ENCODE measurements at places on chromosomes 4 and X. TPM values are rescaled to one million over a fixed set of nuclear protein-coding genes. Genes with fewer than 3 reads are reported as not detected.

The KIT gene
- not detected for total RNA-seq

The ACE2 gene
- not detected for total RNA-seq

The SHROOM4 gene
- 0.12 TPM for total RNA-seq

The TAF1 gene
- total RNA-seq, result 31.9 TPM

The SEC24B gene
- total RNA-seq, result 33.9 TPM

The NHSL2 gene
- total RNA-seq, result not detected

The UGT2A3 gene
- not detected for total RNA-seq

The CDX4 gene
- total RNA-seq, result not detected

The SSX4 gene
- not detected for total RNA-seq

The KCND1 gene
- total RNA-seq, result 0.86 TPM

The TAF9B gene
- 11.8 TPM for total RNA-seq

The SSX2 gene
- not detected for total RNA-seq

DNA sequence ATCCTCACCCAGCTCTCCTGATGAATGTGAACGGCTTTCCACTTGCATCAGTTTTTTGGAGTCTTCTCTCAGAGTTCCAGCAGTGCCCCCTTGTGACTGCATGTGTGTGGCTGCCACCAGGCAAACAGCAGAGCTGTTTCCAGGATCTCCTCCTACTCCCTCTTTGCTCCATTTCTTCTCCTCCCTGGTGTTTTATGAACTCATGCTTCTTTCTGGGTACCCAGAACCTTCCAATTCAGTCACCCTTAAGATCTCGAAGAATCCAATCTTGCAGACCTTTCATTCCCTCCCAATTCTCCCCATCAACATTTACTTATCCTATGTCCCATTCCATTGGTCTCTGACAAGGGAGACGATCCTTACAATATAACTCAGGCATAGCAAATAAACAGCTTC, 6.8 kb upstream of the TCEANC start:
- H3K36me3 ChIP-seq, result no peaks in the 10 kb centered on the region
- peaks cover 55% of the 10 kb centered on the region for H3K27me3 ChIP-seq
- H3K27ac ChIP-seq, result no peak overlapping the region
- DNase-seq, result peak; percentile 77
- peaks cover 8% of the 10 kb centered on the region for H3K4me1 ChIP-seq

DNA sequence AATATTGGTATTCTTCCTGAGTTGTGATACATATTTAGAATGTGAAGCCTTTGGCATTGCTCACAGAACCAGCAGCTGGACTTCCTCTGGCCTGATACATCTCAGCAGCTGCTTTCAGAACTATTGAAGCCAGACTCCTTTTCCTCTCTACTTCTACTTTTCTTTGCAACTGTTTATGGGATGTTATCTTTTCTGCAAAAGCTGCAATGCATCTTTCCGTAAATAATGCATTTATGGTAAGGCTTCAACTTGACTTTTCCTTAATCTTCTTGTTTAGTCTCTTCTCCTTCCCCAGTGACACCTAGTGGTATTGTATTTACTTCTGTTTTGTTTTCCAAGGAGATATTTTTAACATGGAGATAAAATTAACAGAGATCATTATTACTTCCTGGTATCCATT, 1548.7 kb downstream of the PCDH7 start:
- no peak overlapping the region for H3K4me3 ChIP-seq
- H3K36me3 ChIP-seq, result no peaks in the 10 kb centered on the region
- H3K27ac ChIP-seq, result no peak overlapping the region

DNA sequence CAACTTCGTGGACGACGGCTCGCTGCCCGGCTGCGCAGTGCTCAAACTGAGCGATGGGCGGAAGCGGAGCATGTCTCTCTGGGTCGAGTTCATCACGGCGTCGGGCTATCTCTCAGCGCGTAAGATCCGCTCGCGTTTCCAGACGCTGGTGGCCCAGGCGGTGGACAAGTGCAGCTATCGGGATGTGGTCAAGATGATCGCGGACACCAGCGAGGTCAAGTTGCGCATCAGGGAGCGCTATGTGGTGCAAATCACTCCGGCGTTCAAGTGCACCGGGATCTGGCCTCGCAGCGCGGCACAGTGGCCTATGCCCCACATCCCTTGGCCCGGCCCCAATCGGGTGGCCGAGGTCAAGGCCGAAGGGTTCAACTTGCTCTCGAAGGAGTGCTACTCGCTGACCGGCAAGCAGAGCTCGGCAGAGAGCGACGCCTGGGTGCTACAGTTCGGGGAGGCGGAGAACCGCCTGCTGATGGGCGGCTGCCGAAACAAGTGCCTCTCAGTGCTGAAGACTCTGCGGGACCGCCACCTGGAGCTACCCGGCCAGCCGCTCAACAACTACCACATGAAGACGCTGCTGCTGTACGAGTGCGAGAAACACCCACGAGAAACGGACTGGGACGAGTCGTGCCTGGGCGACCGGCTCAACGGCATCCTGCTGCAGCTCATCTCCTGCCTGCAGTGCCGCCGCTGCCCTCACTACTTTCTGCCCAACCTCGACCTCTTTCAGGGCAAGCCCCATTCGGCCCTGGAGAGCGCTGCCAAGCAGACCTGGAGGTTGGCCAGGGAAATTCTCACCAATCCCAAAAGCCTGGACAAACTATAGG, 1.5 kb downstream of the MAB21L2 start:
- no peak overlapping the region for H3K27ac ChIP-seq
- no peaks in the 10 kb centered on the region for H3K27me3 ChIP-seq
- no peak overlapping the region for H3K4me3 ChIP-seq
- no peaks in the 10 kb centered on the region for H3K4me1 ChIP-seq

DNA sequence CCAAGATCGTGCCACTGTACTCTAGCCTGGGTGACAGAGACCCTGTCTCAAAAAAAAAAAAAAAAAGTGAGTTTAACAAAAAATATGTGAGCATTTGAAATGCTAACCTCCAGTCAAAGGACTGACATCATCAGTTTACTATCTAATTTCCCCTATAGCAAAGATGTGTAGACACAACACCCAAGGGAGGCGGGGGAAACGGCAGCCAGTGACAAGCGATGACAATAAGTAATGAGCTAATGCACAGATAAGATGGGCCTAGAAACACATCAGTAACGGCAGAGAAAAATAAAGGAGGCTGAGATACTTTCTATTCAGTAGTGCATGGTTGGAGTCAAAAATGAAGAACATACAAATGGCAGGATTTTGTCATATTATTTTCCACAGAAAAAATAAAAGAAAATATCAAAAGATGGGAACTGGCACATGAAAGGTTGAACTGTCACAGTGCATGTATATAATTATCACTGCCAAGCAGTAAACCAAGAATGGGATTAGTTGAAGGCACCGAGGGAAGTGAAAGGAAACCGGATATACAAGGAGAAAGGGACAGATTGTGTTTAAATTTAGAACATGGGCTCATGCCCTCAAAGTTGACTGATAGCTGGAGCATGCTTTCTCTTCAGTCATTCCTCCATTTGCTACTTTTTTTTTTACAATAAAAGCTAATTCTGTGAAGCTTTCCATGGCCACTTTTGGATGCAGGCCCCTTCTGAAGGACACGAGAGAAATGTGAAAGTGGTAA, 41.8 kb downstream of the IGFBP7 start:
- no peak for DNase-seq
- peaks cover 6% of the 10 kb centered on the region for H3K36me3 ChIP-seq
- H3K27ac ChIP-seq, result no peak overlapping the region
- no peak overlapping the region for H3K4me3 ChIP-seq
- no peaks in the 10 kb centered on the region for H3K27me3 ChIP-seq

DNA sequence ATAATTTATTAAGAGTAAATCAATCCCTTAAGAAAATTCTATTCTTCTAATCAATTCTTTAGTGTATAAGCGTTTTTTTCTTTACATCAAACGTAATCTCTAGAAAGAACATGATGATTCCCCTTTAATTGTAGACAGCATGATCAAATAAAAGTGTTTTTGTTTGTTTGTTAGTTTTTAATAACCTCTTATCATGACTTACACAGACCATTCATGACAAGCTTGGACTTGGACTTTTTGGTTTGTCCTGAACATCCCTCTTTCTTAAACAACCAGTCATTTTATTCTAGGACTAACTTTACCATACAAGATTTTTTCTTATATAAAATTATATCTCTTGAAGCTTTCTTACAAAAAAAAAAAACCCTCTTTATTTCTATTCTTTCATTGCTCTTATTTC, 344.6 kb upstream of the SPOCK3 start:
- no peak overlapping the region for H3K27ac ChIP-seq
- H3K36me3 ChIP-seq, result no peaks in the 10 kb centered on the region
- no peaks in the 10 kb centered on the region for H3K27me3 ChIP-seq
- H3K4me1 ChIP-seq, result no peaks in the 10 kb centered on the region
- no peak overlapping the region for H3K4me3 ChIP-seq

GRCh38 chrX:31123335-31123734, 51.5 kb upstream of the FTHL17 start:
- no peak for DNase-seq
- H3K36me3 ChIP-seq, result peaks cover 5% of the 10 kb centered on the region
- no peaks in the 10 kb centered on the region for H3K27me3 ChIP-seq

GRCh38 chrX:85379174-85379907, at the start of gene POF1B:
POF1B (minus strand) TSS chrX:85379665; CDS start chrX:85379454, 211 bp downstream.
- H3K36me3 ChIP-seq, result no peaks in the 10 kb centered on the region
- peak within 1 kb of the TSS; percentile 57 for H3K4me3 ChIP-seq
- H3K27ac ChIP-seq, result peak within 1 kb of the TSS; percentile 64
- H3K4me1 ChIP-seq, result peaks cover 6% of the 10 kb centered on the region
- H3K27me3 ChIP-seq, result no peaks in the 10 kb centered on the region

DNA sequence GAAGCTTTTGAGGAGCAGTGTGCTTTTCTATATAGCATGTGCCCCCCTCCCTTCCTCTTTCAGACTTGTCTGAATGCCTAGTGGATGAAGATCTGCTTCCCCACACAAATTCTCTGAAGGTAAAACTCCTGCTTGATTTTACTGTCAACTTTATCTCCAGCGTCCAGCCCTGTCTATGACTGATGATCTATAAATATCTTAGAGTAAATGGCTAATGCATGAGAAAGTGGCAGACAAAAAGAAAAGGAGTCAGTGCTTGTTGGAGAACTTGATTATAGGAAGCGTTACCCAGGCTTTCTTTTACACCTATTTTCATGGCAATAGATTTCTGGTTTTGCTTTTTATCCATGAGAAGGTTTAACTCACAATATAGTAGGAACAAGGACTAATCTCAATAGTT, 168.3 kb upstream of the HS3ST1 start:
- no peaks in the 10 kb centered on the region for H3K36me3 ChIP-seq
- DNase-seq, result no peak
- no peak overlapping the region for H3K27ac ChIP-seq
- no peak overlapping the region for H3K4me3 ChIP-seq
- H3K4me1 ChIP-seq, result no peaks in the 10 kb centered on the region

GRCh38 chr4:56861360-56861759, 39.9 kb upstream of the SPINK2 start:
- peaks cover 4% of the 10 kb centered on the region for H3K4me1 ChIP-seq
- H3K27ac ChIP-seq, result no peak overlapping the region
- H3K36me3 ChIP-seq, result no peaks in the 10 kb centered on the region
- no peak overlapping the region for H3K4me3 ChIP-seq
- DNase-seq, result peak; percentile 32
- no peaks in the 10 kb centered on the region for H3K27me3 ChIP-seq

GRCh38 chrX:16491461-16491860, 158.5 kb upstream of the S100G start:
- H3K4me3 ChIP-seq, result no peak overlapping the region
- H3K4me1 ChIP-seq, result peaks cover 10% of the 10 kb centered on the region
- peaks cover 44% of the 10 kb centered on the region for H3K27me3 ChIP-seq
- H3K36me3 ChIP-seq, result no peaks in the 10 kb centered on the region
- no peak overlapping the region for H3K27ac ChIP-seq

DNA sequence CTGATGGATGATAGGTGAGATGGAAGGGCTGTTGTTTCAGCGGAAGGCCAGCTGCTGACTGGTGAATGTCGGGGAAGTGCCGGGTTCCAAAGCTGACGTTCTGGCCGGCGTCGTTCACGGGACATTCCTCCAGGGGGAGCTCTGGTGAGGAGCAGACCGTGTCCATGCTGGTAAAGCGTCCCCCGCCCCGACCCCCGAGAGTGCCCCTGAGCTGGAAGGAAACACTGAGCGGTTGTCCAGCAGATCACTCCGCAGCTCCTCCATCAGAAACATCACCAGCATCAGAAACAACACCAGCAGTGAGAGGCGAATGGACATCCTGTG, 18.6 kb upstream of the ADRA2C start:
- H3K36me3 ChIP-seq, result no peaks in the 10 kb centered on the region
- no peak overlapping the region for H3K27ac ChIP-seq
- H3K4me3 ChIP-seq, result no peak overlapping the region
- peaks cover 34% of the 10 kb centered on the region for H3K27me3 ChIP-seq
- DNase-seq, result no peak

- peaks cover 11% of the 10 kb centered on the region for H3K4me1 ChIP-seq
- DNase-seq, result no peak
- peaks cover 99% of the 10 kb centered on the region for H3K36me3 ChIP-seq
- no peaks in the 10 kb centered on the region for H3K27me3 ChIP-seq
- no peak overlapping the region for H3K27ac ChIP-seq
- H3K4me3 ChIP-seq, result no peak overlapping the region
Measured at GRCh38 chr4:168919706-168920324, 90.2 kb downstream of the CBR4 start.

DNA sequence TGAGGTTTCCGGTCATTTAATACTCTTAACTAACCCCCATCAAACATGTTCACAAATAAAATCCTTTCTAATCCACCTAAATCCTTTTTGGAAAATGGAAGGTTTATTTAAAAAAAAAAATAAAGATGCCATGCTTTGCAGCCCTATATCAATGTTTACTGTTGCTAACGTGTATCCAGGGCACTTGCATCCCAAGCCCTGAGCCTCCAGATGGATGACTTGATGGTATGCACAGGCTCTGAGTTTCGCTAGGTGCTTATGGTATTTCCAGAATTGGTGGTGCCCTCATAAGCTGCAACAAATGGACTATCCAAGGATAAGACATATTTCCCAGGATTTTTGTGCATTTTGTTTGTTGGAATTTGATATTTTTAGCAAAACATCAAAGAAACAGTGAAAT, 257.7 kb downstream of the PRDM5 start:
- no peak for DNase-seq
- H3K36me3 ChIP-seq, result no peaks in the 10 kb centered on the region
- no peak overlapping the region for H3K27ac ChIP-seq
- H3K4me1 ChIP-seq, result no peaks in the 10 kb centered on the region

- H3K4me1 ChIP-seq, result no peaks in the 10 kb centered on the region
- no peaks in the 10 kb centered on the region for H3K36me3 ChIP-seq
- peaks cover 32% of the 10 kb centered on the region for H3K27me3 ChIP-seq
- H3K4me3 ChIP-seq, result no peak overlapping the region
Measured at GRCh38 chr4:625631-626161, 323 bp downstream of the PDE6B start.

DNA sequence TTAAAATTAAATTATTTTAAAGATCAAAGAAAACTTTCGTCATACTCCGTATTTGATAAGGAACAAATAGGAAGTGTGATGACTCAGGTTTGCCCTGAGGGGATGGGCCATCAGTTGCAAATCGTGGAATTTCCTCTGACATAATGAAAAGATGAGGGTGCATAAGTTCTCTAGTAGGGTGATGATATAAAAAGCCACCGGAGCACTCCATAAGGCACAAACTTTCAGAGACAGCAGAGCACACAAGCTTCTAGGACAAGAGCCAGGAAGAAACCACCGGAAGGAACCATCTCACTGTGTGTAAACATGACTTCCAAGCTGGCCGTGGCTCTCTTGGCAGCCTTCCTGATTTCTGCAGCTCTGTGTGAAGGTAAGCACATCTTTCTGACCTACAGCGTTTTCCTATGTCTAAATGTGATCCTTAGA, at the start of gene CXCL8:
TSS of gene CXCL8 (plus strand) at position 217 of the 426 bp plus-strand sequence. CDS start at position 307, 90 bp downstream.
- H3K27ac ChIP-seq, result peak within 1 kb of the TSS; percentile 56
- no peaks in the 10 kb centered on the region for H3K27me3 ChIP-seq
- peak within 1 kb of the TSS; percentile 70 for H3K4me3 ChIP-seq
- H3K4me1 ChIP-seq, result peaks cover 18% of the 10 kb centered on the region

GRCh38 chrX:109735202-109735744, 2.2 kb upstream of the ACSL4 start:
- peak; percentile 38 for DNase-seq
- H3K4me1 ChIP-seq, result peaks cover 20% of the 10 kb centered on the region
- peak overlapping the region; percentile 50 for H3K27ac ChIP-seq
- peaks cover 7% of the 10 kb centered on the region for H3K36me3 ChIP-seq
- no peak overlapping the region for H3K4me3 ChIP-seq
- H3K27me3 ChIP-seq, result peaks cover 46% of the 10 kb centered on the region

Measured in MCF 10A (cell line).